AG04449 (cell line): ENCODE measurements at places on chromosomes 16 and 17.

DNA sequence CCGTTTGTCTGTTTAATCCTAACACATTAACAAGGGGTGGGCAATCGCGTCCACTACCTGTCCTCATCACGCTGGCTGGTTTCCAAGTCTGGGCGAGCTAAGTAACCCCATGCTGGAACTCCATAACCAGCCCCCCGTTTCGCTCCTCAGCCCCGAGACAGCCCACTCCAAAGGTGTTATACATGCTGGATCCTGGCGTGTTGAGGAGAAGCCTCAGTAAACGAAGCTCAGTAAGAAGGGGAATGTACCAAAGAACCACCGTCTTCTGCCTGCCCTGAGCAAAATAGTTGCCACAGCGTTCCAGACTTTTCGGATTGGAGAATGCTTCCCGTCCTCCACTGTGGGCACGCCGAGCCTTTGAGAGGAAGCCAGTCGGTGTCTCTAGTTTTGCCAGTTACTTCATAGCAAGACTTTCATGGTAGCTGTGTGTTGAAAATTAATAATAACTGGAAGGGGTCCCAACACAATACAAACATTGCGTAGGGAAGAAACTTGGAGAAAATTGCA lies 16.1 kb upstream of the C17orf78 start:
- DNase-seq = no peak

- no peak for DNase-seq
Observed at GRCh38 chr17:27241346-27241946, 52.5 kb upstream of the WSB1 start.

- no peak for DNase-seq
Observed at GRCh38 chr17:66143657-66144282, 48.2 kb downstream of the CEP112 start.

- DNase-seq = no peak
Observed at GRCh38 chr17:68972119-68972704, 17.0 kb upstream of the ABCA8 start.

- no peak for DNase-seq
Observed at GRCh38 chr16:85126705-85127378, 14.6 kb upstream of the CIBAR2 start.

- DNase-seq = no peak
Observed at GRCh38 chr16:82582975-82583374, 43.8 kb upstream of the CDH13 start.

DNA sequence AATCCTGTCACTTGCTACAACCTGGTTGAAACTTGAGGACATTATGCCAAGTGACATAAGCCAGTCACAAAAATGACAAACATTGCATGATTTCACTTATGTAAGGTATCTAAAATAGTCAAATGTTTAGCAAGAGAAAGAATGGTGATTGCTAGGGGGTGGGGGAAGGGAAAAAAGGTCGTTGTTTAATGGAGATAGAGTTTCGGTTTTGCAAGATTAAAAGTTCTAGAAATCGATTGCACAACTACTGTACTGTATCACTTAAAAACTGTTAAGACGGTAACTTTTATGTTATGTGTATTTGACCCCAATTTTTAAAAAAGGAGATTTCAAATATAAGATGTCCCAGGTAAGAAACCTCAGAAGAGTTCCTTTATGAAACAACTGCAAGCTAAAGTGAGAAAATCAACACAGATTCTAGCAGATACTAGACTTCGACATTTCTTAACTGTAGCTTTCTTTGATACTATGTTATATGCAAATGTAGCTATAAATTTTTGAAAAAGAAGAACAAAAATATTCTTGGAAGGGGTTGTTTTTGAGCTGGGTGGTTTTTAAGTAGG lies 5.9 kb downstream of the MEOX1 start:
- no peak for DNase-seq

DNA sequence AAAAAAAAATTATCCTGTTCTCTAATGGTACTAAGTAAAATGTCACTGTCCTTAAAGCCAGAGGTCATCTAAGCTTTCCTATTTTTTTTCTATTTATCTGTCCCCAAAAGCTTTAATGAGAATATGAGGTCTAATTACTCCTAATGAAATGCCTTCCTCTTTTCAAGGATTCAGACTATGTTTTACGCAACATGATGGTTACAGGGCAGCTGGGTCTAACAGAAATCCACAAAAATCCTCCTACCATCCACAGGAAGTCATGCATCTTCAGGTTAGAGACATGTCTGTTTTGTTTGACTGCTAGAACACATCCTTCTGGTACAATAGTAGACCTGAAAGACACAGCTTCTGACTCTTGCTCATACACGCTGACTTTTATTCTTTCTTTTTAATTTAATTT lies 29.7 kb upstream of the NSRP1 start:
- no peak for DNase-seq

DNA sequence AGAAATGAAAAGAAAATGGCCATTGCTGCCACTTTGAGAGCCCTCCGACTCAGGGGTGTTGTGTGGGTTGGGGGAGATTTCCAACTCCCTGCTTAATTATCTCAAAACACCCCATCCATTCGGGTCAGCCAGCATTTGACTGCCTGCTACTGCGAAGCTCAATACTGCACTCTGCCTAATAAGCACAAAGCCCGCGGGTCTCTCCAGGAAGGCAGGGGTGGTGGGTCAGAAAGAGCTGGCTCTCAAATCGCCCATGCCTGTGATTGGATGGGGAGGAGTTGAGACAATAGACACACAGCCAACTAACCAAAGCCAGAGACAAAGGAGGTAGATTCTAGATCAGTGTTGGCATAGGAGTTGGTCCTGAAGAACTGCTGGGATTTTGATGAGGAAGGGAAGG lies 2.3 kb upstream of the XAF1 start:
- no peak for DNase-seq
